ENCODE measurements at places on chromosomes 3 and 15.

GRCh38 chr15:74040109-74040850, 42.1 kb downstream of the GOLGA6A start:
- no peak for DNase-seq

- DNase-seq = no peak
Observed at GRCh38 chr3:184096811-184097383, at the start of gene HTR3E. HTR3E (plus strand) TSS chr3:184097064; CDS start chr3:184097530, 466 bp downstream.

GRCh38 chr15:25481208-25481859, 42.5 kb upstream of the UBE3A start:
- DNase-seq = no peak

DNA sequence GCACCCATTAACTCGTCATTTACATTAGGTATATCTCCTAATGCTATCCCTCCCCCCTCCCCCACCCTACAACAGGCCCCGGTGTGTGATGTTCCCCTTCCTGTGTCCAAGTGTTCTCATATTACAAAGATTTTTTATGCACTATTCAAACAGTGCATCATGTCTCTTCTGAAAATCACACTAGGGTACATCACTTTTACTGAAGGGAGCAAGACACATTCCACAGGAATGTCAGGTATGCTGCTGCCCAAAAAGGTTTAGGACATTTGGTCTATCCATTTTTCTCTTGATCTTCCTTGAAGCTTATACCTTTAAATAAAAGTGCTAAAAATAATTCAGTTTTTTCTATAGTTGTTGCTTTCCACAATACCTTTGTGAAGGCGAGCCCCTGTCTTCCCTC, 9.2 kb upstream of the EPHA3 start:
- no peak for DNase-seq

- no peak for DNase-seq
Observed at GRCh38 chr3:187919544-187919943, 174.3 kb upstream of the BCL6 start.
